Activated CD4-positive, alpha-beta T cell treated with anti-CD3 and anti-CD28 coated beads, Interleukin-2, amount 50 U/mL, for 1 hour (primary cell): ENCODE measurements at places on chromosomes 1 and 21.
A peak's percentile ranks its signal among the peaks of the same experiment; 100 is the strongest.

GRCh38 chr1:203791498-203791897, 3.9 kb upstream of the ZBED6 start:
- no peak for DNase-seq

- no peak for DNase-seq
These were observed 269.5 kb downstream of the GRIK3 start for GRCh38 chr1:36764798-36765197.

- DNase-seq: no peak
These were observed 4.1 kb downstream of the DCAF8 start for GRCh38 chr1:160258177-160258798.

- no peak for DNase-seq
These were observed 370.4 kb upstream of the ST6GALNAC5 start for GRCh38 chr1:76496871-76497270.

DNA sequence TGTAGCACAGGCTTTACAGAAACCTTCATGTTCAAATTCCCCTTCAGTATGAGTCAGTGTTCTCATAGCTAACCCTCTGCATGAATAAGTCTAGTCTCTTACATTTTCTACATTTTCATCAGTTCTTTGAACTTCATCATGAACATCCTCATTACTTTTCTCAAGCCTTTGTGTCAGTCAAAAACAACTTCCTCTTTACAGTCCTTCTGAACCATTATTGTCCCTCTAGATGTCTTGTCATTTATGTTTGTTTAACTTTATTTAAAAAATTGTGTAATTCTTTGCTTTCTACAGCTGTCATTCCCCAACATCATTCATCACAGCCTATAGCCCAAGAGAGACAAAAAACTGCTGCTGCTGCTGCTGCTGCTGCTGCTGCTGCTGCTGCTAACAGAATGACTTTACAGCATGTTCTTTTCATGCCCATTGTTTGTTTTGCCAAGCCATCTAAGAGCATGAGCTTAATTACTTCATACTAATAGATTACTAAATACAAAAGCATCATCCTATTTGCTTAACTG, 133.1 kb downstream of the LRRC40 start:
- DNase-seq: no peak

GRCh38 chr1:34128186-34128889, 36.7 kb downstream of the CSMD2 start:
- DNase-seq: no peak

DNA sequence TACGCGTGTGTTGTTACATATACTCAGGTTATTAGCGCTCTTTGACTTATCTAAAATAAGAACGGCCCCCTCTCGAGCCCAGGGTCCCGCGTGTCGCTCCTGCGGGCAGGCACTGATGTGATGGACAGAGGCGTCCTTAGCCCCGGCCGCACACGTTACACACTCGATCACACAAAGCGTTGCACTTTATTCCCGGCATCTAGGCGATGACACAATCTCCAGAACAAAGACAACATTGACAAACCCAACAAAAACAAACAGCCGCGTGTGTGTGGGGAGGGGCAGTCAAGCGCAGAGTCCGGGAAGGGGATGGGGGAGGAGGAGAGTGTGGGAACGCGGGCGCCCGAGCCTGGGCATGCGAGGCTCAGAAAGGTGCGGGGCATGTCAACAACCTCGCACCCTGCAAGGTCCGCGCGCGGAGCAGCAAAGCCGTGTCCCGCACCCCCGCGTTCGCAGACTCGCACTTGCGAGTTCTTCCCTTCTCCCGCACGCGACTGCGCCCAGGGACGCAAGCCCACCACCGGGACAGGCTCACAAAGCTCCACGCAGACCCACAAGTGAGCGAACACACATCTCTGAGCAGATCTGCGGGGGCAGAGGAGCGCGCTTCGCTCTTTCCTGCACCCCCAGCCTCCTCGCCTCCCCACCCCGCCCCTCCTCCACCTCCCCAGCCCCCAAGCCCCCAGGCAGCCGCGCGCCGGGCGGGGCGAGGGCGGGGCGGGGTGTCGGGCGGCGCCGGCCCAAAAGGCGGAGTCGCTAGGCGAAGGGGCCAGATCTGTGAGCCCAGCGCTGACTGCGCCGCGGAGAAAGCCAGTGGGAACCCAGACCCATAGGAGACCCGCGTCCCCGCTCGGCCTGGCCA, at the start of gene EFNA1:
EFNA1 (plus strand) TSS at position 772 of the 862 bp plus-strand sequence. CDS start 102 bp downstream, outside the sequence.
- DNase-seq: peak; percentile 35

DNA sequence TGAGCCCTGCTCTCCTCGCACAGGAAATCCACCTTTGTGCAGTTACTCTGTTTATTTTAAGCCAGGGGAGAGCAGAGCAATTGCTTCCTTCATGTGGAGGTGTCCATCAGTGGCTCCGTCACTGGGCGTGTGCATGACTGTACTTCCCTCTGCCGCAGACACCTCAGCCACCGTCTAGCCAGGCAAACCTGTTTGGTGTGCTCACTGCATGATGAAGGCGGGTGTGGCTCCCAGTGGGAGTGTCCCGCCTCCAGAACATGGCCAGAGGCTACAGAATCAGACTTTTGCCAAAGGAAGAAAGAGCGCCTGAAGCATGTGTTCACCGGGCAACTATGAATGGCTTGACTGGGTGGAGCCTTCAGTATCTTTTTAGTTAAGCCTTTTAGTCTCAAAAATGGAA, 26.1 kb upstream of the LAMC2 start:
- no peak for DNase-seq

DNA sequence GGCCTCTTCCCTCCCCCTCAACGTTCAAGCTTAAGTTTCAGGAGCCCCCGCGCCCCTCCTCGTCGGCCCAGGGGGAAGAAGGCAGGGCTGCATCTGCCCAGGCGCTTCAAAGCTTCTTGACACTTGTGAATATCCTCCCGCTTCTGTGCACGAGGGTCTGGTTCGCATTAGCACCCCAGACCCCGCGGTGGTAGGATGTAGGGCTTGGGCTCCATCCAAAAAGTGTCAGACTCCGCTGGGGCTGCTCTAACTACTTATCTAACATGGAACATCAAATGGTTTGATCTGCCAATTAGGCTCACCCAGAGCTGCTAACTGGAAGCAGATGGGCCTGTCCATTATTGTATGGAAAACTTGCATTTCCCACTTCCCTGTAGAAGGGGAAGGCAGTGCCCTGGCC, 28.9 kb downstream of the TAS1R2 start:
- DNase-seq: no peak

- no peak for DNase-seq
These were observed 64.8 kb upstream of the ZNF281 start for GRCh38 chr1:200474633-200475032.

DNA sequence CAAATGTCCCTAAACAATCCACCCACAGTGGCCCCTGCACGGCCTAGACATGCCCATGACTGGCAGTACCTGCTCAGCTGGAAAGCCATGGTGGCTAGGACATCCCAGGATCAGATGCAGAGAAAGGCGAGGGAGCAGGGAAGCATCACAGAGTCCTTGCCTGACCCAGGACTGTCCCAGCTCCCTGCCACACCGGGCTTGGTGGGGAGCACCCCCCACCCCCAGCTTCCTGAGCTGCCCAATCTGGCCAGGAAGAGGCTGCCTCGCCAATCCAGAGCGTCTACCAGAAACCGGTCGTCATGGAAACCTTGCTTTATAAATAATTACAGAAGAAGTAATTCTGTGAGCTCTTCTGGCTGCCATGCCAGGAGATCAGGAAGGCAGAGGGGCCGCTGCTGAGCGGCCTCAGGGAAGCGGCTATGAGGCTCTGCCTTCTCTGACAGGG, 34.8 kb downstream of the ACOT7 start:
- peak; percentile 50 for DNase-seq

DNA sequence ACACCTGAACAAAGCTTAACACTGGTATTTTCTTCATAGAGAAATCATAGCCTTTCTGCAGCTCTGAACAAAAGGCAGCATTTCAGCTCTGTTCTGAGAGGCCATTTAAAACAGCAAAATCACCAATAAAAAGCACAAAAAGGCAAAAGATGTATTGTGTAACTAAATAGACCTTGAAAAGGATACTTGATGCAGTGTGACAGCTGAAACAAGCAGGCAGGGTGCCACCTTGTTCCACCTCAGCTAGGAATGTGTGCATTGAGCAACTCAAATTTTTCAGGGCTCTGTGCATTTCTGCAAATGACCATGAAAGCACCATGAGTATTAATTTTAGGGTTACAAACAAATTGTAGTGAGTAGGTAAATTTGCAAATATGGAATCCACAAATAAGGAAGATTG, 65.8 kb downstream of the RHOU start:
- DNase-seq: no peak

- peak; percentile 85 for DNase-seq
These were observed at the start of gene DYRK3 for GRCh38 chr1:206635080-206635977. TSS of gene DYRK3 (plus strand) at chr1:206635536. CDS start at chr1:206635704, 168 bp downstream.

- DNase-seq: no peak
These were observed 32.2 kb upstream of the FOXO6 start for GRCh38 chr1:41328780-41329640.

DNA sequence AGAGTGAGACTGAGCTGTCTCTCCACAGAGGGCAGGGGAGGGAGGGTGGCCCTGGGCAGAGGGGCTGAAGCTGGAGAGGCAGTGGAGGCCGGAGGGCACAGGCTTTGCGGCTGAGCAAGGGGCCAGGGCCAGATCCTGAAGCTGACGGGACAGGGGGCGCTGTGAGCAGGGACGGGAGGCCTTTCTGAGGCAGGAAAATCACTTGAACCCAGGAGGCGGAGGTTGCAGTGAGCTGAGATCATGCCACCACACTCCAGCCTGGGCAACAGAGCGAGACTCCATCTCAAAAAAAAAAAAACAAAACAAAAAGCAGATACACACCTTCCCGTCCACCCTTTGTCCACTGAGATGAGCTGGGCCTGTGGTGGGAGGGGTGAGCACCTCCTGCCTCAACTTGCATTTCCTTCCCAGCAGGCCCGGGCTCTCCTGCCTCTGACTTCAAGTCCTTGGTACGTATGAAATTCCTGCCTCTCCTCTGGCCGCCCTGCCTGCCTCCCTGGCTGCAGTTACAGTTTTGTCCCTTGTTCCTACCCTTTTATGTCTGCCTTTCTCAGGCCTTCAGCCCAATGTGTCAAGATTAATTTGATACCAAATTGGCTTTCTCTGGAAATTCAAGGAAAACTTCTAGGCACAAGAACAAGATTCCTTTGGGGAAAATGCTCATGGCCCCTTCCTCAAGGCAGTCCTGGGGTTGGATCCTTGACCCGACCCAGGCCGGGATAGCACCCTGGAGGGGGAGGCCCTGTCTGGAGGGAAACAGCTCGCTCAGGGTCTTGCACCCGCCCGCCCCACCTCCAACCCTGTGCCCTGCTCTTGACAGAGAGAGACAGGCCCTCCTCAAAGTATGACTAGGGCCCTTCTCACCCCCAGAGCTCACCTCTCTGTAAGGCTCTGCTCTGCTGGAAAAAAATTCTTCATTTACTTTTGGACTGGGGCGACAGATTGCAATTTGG, 11.2 kb upstream of the ADAMTSL4 start:
- DNase-seq: no peak

GRCh38 chr1:62237950-62238374, 43.3 kb downstream of the L1TD1 start:
- no peak for DNase-seq

DNA sequence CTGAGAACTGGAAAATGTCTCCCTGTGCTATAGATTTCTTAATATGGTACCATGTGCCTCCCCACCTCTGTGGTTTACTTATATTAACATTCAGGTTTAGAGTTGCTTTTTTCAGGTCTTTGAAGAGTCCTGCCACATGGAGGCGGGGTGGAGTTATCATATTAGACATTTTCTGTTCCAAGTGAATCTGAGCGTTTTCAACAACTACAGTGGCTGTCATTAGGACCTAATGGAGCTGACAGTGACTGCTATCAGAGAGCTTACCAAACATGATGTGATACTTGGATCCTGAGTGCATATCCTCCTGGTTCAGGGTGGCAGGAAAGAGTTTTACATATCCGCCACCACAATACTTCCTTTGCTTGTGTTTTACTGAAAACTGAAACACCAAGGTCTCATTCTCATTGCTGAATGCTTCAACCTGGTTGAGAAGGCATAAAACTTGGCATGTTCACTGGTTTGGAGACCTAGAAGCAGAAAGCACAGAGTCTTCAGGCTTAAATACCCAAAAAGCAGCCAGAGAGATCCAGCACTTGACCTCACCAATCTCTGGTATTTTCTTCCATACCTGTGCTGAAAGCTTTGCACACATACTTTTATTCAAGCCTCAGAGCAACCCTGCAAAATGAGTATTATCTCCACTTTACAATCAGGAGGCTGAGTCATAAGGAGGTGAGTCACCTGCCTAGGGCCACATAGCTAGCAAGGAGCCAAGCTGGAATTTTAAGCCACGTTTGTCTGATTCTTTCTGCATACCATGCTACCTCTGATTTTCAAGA, 47.4 kb upstream of the OSBPL9 start:
- peak; percentile 26 for DNase-seq

GRCh38 chr1:56516539-56517252, 62.7 kb downstream of the PLPP3 start:
- no peak for DNase-seq

- DNase-seq: no peak
These were observed 111.3 kb downstream of the HIVEP3 start for GRCh38 chr1:41807390-41807789.

DNA sequence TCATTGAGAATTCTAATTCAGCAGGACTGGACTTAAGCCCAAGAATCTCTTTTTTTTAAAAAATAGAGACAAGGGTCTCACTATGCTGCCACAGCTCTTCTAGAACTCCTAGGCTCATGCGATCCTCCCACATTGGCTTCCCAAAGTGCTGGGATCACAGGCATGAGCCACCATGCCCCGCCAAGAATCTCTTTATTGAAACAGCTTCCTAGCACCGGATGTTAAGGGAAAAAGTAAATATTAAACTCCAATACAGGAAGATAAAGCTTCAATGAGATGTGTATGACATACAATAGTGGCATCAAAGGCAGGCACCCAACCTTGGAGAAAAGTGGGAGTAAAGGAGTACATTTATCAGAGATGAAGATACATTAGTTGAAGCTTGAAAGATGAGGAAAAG, 25.5 kb downstream of the PUM1 start:
- no peak for DNase-seq

DNA sequence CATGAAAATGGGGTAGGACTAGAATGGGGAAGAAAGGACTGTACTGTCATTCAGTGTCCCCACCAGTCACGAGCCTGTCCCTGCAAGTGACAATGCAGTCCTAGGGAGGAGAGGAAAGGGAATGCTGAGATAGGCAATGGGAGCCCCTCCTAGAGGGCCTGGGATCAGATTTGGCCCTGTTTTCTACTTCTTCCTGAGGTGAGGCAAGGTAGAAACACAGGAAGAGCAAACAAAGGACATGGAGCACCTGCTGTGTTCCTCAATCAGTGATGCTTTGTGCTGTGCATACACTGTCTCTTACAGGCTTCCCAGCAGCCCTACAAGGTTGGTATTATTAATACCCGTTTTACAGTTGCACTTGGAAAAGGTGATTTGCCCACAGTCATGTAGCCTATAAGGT, 6.1 kb downstream of the FABP3 start:
- no peak for DNase-seq
